Fibroblast of skin of scalp (primary cell): ENCODE measurements at places on chromosomes 13 and 19.

DNA sequence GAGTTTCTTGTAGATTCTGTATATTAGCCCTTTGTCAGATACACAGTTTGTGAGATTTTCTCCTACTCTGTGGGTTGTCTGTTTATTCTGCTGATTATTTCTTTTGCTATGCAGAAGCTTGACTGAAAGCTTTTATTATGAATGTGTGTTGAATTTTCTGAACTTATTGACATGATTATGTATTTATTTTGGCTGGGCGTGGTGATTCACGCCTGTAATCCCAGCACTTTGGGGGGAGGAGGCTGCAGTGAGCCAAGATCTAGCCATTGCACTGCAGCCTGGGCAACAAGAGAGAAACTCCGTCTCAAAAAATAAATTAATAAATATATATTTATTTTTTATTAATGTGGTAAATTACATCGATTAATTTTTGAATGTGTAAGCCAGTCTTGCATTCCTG is 78.9 kb downstream of the DNAJC15 start:
- DNase-seq = no peak

DNA sequence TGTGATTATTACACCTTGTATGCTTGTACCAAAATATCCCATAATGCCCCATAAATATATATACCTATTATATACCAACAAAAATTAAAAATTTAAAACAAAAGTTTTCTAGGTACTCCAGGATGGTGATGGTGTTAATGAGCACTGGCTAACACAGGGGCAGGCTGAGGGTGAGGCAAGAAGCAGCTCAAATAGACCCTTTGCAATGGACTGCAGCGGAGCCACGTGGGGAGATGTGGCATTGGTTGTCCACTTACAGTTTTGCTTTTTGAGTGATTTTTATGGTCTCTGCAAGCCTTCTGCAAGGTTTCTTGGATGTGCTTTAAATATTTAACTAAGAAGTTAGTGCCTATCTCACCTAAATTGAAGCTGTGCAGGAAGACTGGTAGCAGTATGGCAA is 132.9 kb downstream of the RAP2A start:
- no peak for DNase-seq

GRCh38 chr19:35357867-35358573 is at the start of gene FFAR3:
Gene FFAR3, plus strand, starts transcription at chr19:35358460. Its CDS starts 431 bp downstream, at chr19:35358891.
- DNase-seq = peak; percentile 55

GRCh38 chr13:72204291-72204690 is 337.3 kb upstream of the DACH1 start:
- peak; percentile 64 for DNase-seq

DNA sequence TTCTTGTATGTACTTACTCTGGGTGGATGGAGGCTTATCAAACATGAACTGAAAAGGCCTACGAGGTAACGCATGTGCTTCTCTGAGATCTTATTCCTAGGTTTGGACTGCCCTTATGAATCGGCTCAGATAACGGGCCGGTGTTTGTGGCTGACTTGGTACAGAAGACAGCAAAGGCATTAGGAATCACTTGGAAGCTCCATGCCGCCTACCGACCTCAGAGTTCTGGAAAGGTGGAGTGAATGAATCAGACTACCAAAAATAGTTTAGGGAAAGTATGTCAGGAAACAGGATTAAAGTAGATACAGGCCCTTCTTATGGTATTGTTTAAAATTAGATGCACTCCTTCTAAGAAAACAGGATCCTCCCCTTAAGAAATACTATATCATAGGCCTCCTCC is 172.4 kb upstream of the PCDH9 start:
- DNase-seq = no peak

DNA sequence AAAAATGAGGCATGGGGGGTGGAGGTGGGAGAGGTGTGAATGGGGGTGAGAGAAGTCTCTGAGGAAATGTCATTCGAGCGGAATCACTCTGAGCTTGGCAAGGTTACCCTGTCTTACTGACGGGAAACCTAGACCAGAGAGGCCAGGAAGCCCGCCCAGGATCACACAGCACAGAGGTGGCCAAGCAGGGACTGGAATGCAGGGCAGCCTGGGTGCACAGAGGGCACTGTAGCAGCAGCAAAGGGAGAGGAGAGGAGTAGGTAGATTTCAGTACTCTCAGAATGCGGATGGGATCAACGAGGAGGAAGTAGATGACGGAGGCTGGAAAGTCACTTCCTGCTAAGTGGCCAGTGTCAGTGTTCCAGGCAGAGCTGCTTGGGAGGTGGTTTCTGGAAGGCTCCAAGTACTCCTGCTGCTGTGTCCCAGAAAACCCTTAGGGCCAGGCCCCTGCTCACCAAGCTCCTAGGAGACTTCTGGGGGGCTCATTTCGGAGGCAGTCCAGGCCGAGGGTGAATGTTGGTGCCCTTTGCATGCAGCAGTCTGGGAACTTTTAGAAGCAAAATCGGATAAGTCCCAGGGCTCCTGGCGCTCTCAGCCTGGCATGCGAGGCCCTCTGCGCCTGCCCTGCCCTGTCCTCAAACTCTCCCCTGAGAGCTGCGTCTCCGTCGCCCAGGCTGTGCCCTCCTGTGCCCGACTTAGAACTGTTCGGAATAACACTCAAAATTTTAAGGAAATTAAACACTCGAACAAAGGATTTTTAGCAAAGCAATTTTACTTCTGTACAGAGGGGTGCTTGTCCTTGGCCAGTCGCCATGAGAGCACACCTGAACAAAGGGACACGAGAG is 33.5 kb downstream of the DNM2 start:
- no peak for DNase-seq

- DNase-seq = no peak
These were observed 103.5 kb downstream of the FOXO1 start for GRCh38 chr13:40562975-40563349.

DNA sequence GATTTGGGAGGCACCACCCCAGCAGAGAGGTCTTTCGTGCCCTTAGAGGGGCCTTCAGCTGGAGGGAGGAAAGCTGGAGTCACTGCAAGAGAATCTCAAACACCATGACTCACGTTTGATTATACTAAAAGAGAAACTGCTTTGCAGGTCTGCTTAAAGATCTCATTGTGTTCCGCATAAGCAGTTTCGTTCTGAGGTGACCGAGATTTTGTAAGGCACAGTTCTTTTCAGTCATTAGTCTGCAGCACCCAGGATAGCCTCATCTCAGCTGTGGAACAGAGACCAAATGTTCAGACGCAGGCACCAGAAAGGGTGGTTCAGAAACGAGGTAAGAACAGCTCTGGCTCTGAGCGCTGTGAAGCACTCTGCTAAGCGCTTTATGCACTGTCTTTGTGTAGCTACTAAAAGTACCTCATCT is 71.2 kb upstream of the GTF3A start:
- no peak for DNase-seq

- DNase-seq = no peak
These were observed 19.7 kb downstream of the UBAC2 start for GRCh38 chr13:99220199-99220935.

DNA sequence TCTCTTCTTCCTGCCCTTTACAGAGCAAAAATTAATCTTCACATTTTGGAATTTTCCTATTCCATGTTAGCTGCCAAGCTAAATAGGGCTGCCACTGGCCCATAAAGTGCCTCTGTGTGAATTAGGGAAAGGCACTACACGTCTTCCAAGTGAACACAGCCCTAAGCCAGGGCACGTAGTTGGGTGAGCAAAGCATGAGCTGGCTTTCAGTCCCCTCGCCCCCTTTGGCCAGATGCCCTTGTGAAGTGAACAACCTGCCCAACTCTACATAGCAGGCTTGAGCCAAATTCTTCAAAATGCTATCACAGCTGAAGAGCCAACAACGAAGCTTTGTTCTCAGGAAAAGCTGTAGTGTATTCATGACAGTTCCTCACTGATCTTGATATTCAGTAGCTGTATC is 213.1 kb downstream of the OXGR1 start:
- DNase-seq = no peak

GRCh38 chr19:45632468-45633196 is 6.6 kb downstream of the EML2 start:
- peak; percentile 92 for DNase-seq

DNA sequence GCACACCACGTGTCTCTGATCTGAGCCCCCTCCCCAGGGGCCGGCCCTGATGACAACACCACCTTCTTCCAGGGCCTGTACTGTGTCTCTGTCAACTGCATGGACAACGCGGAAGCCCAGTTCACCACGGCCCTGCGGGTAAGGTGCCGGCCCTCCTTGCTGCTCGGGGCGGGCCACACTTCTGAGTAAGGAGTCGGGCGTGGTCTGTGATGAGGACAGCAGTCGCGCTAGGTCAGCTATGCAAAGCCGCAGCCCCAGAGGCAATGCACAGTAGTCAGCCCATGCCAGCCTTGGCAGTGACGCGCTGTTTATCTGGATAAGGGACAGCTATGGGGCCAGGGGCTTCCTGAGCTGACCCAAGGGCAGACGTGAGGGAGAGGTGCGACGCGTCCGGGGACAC is 24.6 kb downstream of the MAU2 start:
- DNase-seq = no peak

GRCh38 chr13:74128156-74128767 is 5.9 kb downstream of the KLF12 start:
- DNase-seq = no peak

- no peak for DNase-seq
These were observed 62.5 kb upstream of the PDX1 start for GRCh38 chr13:27857282-27857681.

DNA sequence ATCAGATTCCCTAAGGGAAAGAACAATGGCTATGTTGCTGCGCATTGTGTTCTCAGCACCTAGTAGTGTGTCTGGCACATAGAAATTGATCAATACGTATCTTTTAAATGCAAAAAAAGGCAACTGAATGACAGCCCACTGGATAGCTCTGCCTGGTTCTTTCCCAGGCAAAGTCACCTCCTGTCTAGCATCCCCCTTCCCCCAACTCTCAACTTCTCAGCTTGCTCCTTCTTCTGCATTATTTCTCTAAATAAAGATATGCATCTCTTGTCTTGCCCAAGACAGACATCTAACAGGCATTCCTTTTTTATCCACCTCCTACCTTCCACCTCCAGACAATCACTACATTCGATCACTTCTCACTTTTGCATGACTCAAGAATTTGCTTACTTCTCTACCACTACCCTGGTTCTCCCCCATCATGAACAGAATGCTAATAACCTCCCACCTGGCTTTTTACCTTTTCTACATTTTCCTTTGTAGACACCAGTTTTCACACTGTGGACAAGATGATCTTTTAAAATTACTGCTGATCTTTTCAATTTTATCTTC is 26.5 kb upstream of the OXGR1 start:
- DNase-seq = no peak
